ENCODE measurements at places on chromosomes 12 and 14.

DNA sequence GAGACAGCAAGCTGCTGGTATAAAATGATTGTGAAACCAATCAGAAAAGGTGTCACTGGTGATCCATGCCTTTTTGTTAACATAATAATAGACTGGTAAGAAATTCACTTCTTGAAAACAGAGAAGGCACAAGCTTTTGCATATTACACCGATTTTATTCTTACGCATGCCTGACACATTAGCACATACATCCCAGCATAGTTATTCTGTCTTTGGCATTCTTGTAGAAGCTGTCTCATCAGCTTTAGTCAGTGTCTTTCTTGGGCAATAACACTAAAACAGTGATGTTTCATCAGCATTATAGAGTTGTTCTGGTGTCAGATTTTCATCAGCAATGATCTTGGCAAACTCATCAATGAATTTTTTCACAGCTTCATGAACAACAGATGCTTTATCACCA lies 283.4 kb upstream of the TMTC1 start:
- no peak for DNase-seq

GRCh38 chr12:10771132-10771733 lies 31.2 kb downstream of the TAS2R7 start:
- no peak for DNase-seq

DNA sequence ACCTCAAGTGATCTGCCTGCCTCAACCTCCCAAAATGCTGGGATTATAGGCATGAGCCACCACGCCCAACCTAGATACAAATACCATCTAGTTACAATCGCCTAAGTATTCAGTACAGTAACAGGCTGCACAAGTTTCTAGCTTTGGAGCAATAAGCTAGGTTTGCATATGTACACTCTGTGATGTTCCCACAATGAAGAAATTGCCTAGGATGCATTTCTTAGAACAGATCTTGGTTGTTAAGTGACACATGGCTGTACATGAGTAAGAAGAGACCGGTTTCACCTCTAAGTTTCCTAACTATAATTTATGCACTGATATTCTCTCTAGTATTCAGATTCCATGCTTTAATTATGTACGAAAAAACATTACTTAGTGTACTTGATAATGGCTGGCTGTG lies 5.4 kb upstream of the TUBA1C start:
- DNase-seq = no peak

DNA sequence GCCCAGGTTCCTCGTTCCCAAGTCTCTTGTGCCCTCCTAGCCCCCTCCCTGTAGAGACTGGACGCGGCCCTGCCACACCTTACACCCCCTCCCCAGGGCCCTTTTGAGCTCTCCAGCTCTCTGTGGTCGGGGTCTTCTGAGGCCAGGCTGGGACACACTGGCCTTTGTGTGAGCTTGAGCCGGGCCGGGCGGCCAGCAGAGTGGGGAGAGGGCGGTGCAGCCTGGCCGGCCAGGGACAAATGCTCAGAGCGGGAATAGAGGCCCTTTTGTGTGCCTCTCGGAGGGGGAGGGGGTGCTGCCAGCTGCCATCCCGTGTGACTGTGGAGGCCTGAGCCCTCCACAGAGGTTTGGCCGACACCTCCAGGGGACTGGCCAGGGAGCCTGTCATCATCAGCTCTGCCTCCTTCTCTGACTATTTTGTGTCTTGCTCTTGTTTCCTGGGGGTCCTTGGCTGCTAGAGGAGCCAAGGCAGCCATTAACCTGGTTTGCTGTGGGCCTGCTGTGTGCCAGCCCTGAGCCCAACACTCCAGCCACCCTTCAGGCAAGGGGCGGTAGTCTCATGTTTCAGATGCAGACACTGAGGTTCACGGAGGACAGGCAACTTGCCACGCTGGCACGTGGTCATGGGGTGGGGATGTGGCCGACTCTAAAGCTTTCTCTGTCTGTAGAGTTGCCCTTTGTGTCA lies 13.6 kb downstream of the FAM222A start:
- no peak for DNase-seq

- no peak for DNase-seq
Measured at GRCh38 chr12:9650151-9650576, 19.3 kb upstream of the CLEC2D start.

GRCh38 chr12:18754124-18754707 lies 16.3 kb downstream of the CAPZA3 start:
- DNase-seq = no peak

- DNase-seq = peak; percentile 58
Measured at GRCh38 chr12:45729233-45730083, at the start of gene ARID2. TSS of gene ARID2 (plus strand) at chr12:45729706. CDS start at chr12:45729837, 131 bp downstream.

DNA sequence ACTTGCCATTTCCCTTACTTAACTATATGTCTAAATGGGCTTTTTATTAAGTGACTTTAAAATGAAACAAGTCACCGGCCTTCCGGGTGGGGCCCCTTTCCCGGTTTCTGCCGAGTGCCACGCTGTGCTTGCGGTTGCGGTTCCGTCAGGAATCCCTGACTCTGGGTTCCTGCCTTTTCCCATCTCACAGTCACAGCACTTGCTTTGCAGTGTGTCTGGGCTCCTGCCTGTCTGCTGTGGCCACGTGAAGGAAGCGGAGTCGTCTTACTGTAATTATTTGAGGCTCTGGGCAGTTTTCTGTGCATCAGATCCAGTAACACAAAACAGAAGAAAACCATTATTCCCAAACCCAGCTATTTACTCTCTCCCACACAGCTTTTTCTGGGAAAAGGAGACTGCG lies 44.0 kb upstream of the FRMD6 start:
- DNase-seq = no peak

DNA sequence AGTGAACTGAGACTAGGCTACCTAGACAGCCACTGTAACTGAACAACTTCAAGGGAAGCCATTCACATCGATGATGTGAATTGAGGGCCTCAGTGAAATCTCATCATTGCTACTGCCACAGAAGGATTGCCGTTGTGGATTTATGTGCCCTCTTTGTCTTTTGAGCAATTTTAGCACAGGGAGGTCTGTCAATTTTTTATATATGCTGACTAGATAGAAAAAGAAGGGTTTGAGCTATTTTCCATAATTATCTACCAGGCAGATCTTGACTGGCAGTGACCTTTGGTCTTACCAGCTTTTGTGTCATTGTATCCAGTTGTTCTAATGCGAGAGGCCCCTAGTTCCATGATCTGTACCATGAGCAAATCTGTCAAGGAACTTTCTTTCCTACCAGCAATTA lies 179.4 kb downstream of the ERC1 start:
- DNase-seq = no peak

DNA sequence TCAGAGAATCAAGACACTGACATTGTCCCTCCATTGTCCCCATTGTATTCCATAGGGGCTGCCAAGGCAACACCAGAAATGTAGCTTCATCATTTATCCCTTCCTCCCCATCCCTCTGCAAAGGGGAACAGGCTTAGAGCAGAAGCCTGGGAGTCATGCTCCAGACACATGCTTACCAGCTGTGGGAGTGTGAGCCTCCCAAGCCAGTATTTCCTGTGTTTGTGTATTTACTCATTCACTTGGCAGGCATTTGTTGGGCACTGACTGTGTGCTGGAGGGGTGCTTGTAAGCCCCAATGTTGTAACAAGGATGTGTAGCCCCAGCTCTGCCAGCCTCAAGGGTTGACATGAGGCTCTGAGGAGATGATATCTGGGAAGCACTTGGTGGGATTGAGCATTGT lies 46.0 kb upstream of the TCL1A start:
- DNase-seq = no peak

DNA sequence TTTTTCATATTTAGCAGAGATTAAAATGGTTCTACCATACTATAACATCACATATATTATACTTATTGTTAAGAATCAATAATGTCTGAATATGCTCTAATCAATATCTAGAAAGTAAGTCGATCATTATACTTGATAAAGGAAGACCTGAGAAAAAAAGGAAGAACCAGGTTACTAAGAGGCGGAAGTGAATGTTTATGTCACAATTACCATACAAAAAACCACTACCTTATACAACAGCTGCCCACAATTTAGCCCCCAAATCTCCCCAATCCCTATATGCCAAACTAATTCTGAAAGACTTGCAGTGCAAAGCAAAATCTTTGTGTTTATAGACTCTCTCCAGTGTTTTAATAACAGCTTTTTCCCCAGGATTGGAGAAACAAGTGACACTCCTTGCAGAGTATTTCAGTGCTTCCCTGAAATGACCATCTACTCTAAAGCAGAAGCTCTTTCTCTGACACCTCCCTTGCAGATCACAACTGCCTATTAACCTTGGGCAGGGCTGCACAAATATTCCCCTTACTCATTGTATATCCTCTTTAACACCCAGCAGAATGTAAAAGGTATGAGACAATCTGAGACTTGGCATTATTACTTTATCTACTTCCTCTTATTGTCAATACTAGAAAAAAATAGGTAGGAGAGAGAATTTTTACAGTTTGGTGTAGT lies 12.7 kb upstream of the SLC2A3 start:
- no peak for DNase-seq

GRCh38 chr12:101671157-101671791 lies 26.2 kb upstream of the CHPT1 start:
- no peak for DNase-seq

GRCh38 chr14:76877871-76878270 lies 51.7 kb downstream of the LRRC74A start:
- no peak for DNase-seq

GRCh38 chr14:65070471-65070976 lies 31.8 kb downstream of the MAX start:
- DNase-seq = no peak

GRCh38 chr12:92357584-92358261 lies 212.1 kb upstream of the BTG1 start:
- DNase-seq = no peak

- no peak for DNase-seq
Measured at GRCh38 chr14:69580009-69580577, 5.4 kb upstream of the CCDC177 start.

DNA sequence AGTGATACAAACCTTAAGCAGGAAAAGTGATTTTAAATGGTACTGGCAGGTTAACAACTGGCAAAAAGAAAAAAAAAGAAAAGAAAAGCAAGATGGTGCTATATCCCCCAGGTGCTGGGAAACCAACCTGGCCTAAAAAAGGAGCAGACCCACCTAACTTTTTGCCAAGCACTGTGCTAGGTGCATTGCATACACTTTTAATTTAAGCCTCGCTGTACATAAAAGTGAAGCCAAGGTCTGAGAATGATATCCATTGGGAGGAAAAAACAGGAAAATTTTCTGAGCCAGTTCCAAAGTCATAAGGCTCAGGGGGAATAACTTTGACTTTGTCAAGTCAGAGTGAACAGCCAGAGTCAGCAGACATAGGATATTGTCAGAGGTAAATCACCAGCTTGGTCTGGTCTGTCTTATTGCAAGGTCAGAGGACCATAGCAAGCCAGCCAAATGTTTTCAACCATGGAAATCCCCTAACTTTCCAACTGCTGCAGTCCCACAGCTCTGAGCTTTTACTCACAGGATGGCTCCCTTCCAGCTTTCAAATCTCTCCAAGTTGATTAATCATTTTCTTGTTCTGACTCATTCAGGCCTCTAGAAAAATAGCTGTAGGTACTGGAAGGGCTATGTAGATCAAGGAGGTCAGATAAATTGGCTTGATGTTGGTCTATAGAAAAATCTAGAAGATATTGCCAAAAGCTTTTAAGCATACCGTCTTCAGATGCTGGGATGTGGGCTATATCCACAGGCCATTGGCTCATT lies 412.9 kb downstream of the RAD51B start:
- DNase-seq = peak; percentile 56

- DNase-seq = no peak
Measured at GRCh38 chr14:53247596-53248370, 94.7 kb upstream of the DDHD1 start.

- DNase-seq = no peak
Measured at GRCh38 chr14:61839507-61839906, 77.3 kb downstream of the SNAPC1 start.

- no peak for DNase-seq
Measured at GRCh38 chr12:2582631-2583030, 212.1 kb upstream of the FKBP4 start.

DNA sequence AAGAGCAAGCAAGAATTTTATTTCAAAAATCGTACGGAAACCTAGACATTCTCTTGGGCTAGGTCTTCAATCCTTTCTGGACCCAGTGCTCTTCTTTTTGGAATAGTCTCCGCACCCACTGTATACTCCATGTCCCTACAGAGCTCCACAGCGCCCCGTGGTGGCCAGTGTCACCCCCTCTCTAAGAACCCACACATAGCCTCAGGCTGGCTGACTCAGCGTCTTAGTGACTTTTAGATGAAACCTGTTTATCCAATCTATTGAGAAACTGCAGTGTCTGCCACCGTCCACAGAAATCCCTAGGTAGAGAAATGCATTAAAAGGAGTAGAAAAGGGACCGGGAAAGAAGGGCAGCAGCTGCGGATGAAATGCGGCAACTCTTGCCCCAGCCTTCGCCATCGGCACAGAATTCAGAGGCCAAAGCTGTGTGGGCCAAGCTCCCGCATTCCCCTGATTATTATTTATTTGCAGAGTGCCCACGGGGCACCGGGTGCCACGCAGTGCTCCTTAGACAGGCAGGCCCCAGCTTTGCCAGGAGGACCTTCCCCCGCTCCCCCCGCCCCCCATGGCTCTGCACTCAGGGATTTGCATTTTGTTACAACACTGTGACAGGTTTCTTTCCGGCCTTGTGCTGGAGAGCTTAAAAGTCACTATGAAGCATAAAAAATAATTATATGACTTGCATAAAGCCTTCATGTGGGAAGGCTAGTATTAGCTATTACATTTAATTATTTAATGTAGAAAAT lies 170.1 kb upstream of the FKBP4 start:
- DNase-seq = no peak

DNA sequence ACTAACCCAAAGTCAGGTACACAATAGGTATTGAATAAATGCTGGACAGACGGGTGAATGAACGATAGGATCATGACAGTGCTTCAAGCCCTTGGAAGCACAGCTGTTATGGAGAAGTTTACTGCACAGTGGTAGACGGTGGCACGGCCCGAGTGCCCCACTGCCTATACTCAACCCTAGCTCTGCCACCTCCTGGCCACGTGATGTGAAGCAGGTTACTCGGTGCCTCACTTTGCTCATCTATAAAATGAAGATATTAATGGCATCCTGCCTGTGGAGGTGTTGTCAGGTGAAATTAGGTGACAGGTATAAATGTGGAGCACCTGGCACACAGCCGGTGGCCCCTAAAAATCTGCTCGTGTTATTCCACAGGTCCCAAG lies 5.8 kb downstream of the ASB2 start:
- DNase-seq = peak; percentile 64

All from activated CD4-positive, alpha-beta T cell treated with anti-CD3 and anti-CD28 coated beads, Interleukin-2, amount 50 U/mL, for 24 hours (primary cell).